Renal cortical epithelial cell (primary cell): ENCODE measurements at places on chromosomes 6 and 20. TPM values are rescaled to one million over a fixed set of nuclear protein-coding genes. Genes with fewer than 3 reads are reported as not detected.

FNDC1 gene
- 0.10 TPM in 1 of 2 replicates, not detected in the other for total RNA-seq

KIFC1 gene
- 0.70 and 10.9 TPM in 2 replicates for total RNA-seq

PDE10A gene
- total RNA-seq: 27.3 and 52.1 TPM in 2 replicates

NMBR gene
- 0.10 TPM in 1 of 2 replicates, not detected in the other for total RNA-seq

SIRPD gene
- not detected in 2 replicates for total RNA-seq

PTCRA gene
- total RNA-seq: not detected in 2 replicates

SPATA25 gene
- 0.85 and 1.0 TPM in 2 replicates for total RNA-seq

COL9A3 gene
- 0.05 and 0.35 TPM in 2 replicates for total RNA-seq

MYLIP gene
- 8.0 and 22.3 TPM in 2 replicates for total RNA-seq

RSPH4A gene
- total RNA-seq: 1.5 TPM in 1 of 2 replicates, not detected in the other
